ENCODE measurements at places on chromosomes 1 and 21.
A peak's percentile ranks its signal among the peaks of the same experiment; 100 is the strongest.

DNA sequence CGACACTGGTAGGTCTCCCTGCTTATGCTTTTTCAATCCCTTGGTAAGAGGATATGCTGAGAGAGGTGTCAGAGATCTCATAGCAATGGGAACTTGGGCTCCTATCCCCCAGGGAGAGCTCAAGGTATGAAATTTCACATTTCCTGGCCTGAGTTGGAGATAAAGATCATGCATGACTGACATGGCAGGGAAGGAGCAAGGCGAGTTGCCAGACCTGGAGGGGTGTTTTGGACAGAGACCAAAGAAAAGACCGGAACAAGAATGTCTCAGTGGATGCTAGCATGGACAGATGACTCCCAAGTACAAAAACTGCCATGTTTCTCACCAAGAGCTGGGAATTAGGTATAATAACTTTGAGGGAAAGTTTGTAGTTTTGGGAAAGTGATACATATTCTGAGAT is 334.1 kb upstream of the B3GALT2 start:
- DNase-seq: no peak

- peak; percentile 15 for DNase-seq
Measured at GRCh38 chr1:3384407-3384806, 70.1 kb upstream of the ARHGEF16 start.

DNA sequence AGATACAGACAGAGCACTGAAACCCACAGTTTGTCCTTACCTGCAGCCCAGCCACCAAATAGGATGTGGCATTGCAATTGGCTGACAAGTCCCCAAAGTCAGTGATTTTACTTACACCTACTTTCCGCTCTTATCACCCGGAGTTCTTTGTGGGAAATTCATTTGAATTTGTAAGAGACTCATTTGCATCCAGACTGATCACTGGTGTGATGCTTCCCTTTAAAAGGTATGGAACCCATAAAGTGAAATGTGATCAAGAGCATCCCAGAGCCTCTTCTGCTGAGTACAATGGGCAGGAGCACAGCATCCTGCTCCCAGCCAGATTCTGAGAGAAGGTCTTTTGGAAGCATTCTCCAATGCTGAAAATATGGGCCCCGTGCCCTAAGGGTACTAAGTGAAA is 161.4 kb downstream of the DAB1 start:
- DNase-seq: no peak

GRCh38 chr1:225707824-225708223 is 54.9 kb upstream of the ENAH start:
- no peak for DNase-seq

DNA sequence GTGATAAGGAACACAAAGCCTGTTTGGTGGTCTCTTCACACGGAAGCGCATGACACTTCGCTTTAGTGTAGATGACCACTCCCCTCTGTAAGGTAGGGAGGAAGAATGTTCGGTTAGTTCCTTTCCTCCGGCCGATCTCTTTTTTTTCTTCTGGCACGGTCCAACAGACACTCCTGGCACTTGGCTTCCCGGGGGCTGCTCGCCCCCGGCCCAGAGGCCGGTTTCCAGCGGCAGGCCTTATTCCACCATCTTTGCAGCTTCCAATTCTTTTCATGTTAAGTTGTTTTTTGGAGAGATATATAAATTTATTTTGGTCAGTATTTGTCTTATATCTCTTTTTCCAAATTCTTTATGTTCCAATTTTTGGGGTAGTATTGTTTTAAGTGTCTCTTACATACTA is 151.8 kb upstream of the GREM2 start:
- DNase-seq: no peak

Measured in NAMALWA (cell line).